ENCODE measurements at places on chromosomes 5 and 9. TPM values are rescaled to one million over a fixed set of nuclear protein-coding genes. Genes with fewer than 3 reads are reported as not detected.

Gene FGF10
- total RNA-seq = not detected

Gene FSTL4
- 1.7 TPM for total RNA-seq

GRCh38 chr5:133612249-133612860, at the start of gene FSTL4:
Gene FSTL4, minus strand, starts transcription at chr5:133612541.
- DNase-seq = peak; percentile 41

Gene C9orf50
- total RNA-seq = not detected

GRCh38 chr9:125119643-125120286, 23.6 kb downstream of the SCAI start:
- no peak for DNase-seq

DNA sequence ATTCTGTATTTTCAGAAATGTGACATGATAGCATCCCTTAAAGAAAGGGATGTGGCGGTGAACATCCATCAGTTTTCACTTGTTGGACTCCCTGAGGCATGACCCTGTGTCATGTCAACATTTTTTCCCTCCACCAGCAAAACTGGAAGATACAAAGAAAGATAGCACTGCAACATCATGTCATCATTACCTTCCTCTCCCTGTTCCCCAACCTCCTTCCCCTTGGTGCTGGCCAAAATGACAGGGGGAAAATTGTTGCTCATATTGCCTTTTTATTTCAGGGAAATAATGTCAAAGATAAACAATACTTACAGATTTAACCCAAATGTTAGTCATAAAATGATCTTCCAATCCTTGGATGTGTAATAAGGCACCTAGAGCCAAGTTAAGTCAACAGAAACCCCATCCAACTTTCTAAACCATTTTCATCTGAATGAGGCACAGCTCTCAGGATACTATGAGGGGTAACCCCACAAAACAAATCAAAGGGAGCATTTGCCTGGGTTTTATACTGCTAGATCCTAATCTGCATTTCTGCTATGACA, 644.3 kb downstream of the ACTL7B start:
- DNase-seq = no peak

- no peak for DNase-seq
Measured at GRCh38 chr5:150665044-150665443, 4.0 kb downstream of the MYOZ3 start.

- no peak for DNase-seq
Measured at GRCh38 chr9:129776938-129777768, 24.3 kb upstream of the PTGES start.

All from activated B cell treated with CpG ODN at 0.5 μM for 24 hours (primary cell).